Germinal center (tissue), 1 donor: ENCODE measurements at places on chromosomes 12 and 14.

DNA sequence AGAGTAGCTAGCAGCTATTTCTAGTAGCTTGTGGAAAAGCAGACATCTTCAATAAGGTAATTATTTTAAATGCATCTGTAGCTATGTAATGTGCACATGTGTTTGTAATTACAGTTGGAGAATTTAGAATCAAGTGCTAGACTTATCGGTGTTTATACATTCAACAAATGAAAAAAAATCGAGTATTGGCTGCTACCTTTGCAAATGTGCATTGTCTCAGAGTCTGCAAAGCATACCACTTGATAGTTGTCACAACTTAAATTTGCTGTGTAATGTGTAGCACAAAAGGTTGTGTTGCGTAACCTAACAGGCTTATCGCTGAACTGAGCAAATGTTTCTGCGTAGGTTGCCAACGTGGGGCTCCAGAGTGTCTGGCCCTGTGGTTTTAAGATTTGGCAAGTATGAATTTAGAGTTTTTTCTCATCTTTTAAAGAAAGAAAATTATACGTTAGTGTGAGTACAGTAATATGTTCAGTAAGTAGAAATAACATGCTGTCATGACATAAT lies 44.3 kb downstream of the TMTC2 start:
- no peak for DNase-seq

- no peak for DNase-seq
These were observed 806.0 kb downstream of the VRK1 start for GRCh38 chr14:97603201-97603600.

GRCh38 chr14:96047101-96047500 lies 7.9 kb downstream of the C14orf132 start:
- DNase-seq, result no peak

DNA sequence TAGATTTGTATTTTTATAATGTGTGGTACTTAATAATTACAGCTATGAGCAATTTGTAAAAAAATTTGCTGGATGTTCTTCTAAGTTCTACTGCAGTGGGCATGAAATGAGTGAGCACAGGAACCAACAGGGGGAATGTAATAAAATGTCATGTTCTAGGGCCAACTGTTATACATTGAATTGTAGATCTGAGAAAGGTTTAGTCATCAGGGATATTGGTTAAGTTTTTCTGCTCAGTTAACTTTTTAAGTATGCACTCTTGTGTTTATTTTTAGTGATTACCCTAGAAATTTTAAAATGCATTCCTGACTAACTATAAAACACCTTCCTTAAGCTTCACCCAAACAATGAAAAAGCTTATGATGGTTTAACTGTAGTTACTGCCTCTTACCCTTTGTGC lies 101.8 kb downstream of the CAND1 start:
- no peak for DNase-seq

DNA sequence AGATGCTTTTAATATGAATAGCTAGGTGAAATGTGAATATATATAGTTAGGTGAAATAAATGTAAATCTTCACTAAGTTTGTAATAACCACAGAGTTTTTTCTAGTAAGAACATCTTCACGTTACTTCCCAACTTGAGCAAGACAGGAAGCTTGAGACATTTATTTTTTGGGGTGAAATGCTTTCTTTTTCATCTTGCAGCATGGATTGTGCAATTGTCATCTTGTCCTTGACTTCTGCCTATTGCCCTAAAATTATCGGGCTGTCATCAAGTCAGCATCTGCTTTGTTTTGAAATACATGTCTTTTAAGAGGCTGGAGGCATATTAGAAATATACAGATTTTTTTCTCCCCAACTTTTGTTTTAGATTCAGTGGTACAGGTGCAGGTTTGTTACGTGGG lies 433.9 kb downstream of the PCNX1 start:
- DNase-seq, result no peak

DNA sequence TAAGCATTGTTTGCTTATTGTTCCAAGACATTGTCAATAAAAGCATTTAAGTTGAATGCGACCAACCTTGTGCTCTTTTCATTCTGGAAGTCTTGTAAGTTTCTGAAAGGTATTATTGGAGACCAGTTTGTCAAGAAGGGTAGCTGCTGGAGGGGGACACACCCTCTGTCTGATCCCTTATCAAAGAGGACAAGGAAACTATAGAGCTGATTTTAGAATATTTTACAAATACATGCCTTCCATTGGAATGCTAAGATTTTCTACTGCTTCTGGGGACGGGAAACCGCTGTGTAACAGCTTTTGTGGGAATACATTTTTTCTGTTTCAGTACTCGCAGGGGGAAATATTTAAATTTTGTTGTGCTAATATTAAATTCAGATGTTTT lies 3.5 kb downstream of the FOS start:
- DNase-seq, result no peak

- no peak for DNase-seq
These were observed 28.6 kb upstream of the ADGRD1 start for GRCh38 chr12:130924966-130925665.

- no peak for DNase-seq
These were observed 5.8 kb upstream of the NEMF start for GRCh38 chr14:49858383-49858782.

DNA sequence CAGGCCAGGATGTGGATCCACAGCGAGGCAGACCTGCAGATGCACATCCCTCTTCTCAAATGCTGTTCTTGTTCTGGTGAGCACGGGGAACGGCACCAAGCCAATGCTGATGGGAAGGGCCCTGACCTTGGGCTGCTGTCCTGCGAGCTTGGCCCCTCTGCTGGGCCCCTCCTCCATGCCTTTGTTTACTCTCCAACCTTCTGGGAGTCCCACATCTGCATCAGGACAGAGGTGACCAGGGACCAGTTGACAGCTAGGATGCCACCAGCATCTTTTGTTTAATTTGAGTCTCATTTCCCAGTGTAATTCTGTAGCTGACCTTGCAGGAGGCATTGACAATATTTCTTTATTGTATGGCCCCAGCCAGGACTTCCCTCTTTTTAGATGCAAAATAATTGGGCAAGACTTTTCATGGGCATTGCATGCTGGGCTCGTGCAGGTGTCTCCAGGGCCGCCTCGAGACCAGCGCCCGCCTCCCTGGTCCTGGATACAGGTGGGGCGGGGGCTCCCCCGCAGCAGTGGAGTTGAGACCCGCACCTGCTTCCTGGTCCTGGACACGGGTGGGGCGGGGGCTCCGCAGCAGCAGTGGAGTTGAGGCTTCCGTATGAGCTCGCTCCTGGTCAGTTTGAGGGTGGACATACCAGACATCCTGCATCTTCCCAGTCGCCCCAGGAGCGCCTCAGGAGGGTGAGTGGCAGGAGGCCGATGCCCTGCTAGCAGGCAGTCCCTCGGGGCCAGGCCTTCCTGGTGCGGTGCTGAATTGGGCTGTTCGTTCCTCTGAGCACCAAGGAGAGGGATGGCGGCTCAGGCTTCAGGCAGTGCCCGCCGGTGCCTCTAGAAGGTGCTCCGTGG lies 11.4 kb downstream of the PACS2 start:
- no peak for DNase-seq

DNA sequence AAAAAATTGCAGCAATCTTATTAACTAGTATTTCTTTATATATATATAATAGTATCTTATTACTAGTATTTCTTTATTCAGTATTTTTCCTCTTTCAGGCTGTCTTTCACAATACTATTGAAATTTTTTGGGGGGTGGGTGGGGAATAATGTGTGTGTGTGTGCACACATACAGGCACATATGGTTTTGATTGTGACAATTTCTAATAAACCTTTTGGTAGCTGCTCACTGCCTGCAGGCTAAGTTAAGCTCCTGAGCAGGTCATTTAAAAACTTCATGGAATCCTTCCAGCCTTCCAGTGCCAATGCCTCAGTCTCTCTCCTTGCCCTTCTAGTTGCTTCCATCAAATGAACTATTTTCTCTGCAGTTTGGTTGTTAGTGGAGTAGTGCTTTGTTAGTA lies 490.1 kb downstream of the PCNX1 start:
- no peak for DNase-seq

DNA sequence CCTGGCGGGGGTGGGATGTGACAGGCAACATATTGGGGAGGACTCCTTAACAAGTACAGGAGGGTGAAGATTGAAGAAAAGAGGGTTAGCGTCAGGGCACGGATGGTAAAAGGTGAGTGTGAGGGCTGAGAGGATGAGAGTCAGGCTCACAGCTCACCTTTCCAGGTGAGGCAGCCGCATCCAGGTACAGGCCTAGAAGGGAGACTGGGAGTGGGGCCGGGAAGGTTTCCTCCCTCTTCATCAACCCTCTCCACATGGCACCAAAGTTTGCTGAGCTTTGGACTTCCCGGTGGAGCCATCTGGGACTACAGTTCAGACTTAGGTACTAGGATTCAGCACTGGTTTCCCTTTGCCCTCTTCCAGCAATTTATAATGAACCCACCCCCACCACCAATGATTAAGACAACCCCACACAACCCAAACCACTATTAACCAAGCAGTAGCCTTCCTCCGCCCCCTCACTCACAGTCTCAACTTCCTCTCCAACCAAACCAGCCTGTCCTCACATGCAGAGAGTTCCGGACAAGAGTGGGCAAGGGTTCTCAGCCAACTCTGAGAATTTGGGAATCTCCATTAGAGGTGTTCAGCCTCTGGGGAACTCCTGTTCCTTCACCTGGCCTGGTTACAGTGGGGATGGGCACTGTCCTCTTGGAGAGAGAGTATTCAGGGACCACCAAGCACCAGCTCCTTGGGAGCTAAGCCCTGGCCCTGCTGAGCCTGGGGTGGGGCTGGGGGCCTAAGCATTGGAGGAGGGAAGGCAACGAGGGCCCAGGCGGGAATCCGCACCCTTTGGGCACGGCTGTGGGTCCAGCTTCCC lies 2.4 kb upstream of the HOXC4 start:
- DNase-seq, result no peak

GRCh38 chr12:56722832-56723231 lies 2.3 kb downstream of the NACA start:
- no peak for DNase-seq

GRCh38 chr12:44976246-44976645 lies 74.7 kb downstream of the DBX2 start:
- no peak for DNase-seq

GRCh38 chr12:5996459-5996858 lies 51.4 kb upstream of the ANO2 start:
- no peak for DNase-seq

GRCh38 chr12:122184517-122184916 lies 1.6 kb downstream of the LRRC43 start:
- DNase-seq, result no peak

DNA sequence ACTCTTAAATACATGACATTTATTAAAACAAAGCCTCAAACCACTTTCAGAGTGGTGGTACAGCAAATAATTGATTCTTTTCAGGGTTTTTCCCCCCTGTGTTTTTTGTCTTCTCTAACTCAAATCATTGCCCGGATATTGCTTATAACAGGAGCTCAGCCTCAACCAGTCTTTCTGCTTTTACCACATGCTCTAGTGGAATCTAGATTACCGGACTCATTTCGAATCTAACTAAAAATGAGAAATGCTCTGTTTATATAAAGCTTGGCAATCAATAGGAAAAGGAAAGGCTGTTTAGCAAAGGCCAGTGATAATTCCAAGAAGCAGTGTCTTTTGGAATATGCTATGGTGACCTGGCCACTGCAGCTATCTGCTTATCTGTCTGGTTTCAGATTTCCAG lies 161.5 kb downstream of the ETV6 start:
- DNase-seq, result no peak

GRCh38 chr14:90281756-90282155 lies 25.4 kb downstream of the PSMC1 start:
- no peak for DNase-seq

DNA sequence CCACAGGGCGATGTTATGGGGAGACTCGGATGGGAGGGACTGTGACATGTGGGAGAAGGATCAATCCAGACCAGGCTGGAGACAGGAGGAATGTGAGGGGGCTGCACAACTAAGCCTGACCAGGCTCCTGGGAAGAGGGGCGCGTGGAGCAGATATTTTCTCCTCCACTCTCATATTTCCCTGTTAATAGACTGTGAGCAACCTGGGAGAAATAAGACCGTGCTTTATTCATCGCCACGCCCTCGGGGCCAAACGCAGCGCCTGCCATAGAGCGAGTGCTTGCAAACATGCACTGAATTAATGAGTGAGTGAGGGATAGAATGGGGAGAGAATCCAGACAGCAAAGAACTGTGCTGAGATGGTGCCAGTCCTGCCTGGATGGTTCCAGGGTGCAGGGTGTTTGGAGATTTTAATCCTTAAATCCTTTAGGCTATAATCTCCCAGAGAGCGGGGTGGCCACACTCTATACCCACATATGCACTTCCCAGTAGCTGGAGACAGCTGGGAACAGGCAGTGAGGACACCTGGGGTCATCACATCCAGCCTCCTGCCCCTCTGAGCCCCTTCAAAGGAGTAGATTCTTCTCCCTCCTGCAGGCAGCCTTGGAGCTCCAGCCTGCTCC lies 13.6 kb upstream of the FAIM2 start:
- DNase-seq, result no peak

DNA sequence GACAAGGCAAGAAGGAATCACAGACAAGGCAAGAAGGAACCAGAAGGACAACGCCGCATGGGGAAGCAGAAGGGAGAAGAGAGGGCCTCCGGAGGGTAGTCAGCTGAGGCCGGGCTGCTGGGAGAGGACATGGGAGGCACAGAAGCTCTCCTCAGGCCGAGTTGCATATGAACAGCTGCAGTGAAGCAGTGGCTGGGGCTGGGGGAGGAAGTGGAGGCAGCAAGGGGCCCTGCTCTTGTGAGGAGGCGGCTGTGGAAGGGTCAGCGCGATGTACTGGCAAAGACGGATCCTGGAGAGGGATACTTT lies 22.0 kb upstream of the TMEM106C start:
- no peak for DNase-seq

DNA sequence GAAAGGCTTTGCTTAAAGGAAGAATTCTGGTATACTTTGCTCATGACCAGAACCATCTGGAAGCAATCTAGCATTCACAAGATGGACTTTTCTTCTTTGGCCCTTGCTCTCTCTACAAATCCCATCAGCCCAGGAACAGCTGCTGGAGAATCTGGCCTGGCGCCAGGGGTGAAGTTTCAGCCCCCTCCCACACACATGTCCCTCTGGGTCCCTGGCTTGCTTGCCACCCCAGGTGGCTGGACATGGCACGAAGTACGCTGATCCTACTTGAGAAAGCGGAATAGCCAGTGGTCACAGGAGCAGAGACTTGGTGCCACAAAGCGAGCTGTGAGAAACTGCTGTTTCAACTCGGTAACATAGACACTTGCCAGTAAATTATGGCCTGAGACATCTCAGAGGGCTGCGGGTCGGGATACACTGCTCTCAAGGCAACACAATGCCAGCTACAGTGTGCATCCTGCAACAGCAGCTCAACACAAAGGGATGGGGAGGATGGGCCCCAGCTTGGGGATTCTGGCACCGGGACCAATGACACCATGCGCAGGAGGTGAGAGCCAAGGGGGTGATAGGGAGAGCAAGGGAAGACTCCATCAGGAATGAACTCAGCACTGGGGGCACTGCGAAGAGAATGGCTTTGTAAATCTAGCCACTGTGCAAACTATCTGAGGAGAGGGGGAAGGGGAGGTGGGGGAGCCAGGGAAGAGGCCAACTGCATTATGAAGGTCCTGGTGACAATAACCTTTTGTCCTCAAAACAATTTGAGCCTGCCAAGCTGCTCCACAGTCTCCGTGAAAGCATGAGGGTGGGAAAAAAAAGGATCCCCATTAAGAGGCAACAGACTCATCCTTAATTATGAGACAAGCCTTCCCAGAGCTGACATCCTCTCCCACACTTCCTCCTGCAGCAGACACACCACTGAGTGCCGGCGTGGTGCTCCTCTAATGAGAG lies 219.9 kb downstream of the PPM1H start:
- no peak for DNase-seq
